ENCODE measurements at places on chromosomes 7 and 10.
A peak's percentile ranks its signal among the peaks of the same experiment; 100 is the strongest.

GRCh38 chr10:116743266-116744064 is 1.1 kb upstream of the HSPA12A start:
- no peaks in the 10 kb centered on the region for H3K4me1 ChIP-seq
- peak overlapping the region; percentile 85 for H3K27ac ChIP-seq
- H3K27me3 ChIP-seq: peaks cover 19% of the 10 kb centered on the region
- H3K36me3 ChIP-seq: no peaks in the 10 kb centered on the region
- DNase-seq: no peak
- H3K4me3 ChIP-seq: peak overlapping the region; percentile 70

DNA sequence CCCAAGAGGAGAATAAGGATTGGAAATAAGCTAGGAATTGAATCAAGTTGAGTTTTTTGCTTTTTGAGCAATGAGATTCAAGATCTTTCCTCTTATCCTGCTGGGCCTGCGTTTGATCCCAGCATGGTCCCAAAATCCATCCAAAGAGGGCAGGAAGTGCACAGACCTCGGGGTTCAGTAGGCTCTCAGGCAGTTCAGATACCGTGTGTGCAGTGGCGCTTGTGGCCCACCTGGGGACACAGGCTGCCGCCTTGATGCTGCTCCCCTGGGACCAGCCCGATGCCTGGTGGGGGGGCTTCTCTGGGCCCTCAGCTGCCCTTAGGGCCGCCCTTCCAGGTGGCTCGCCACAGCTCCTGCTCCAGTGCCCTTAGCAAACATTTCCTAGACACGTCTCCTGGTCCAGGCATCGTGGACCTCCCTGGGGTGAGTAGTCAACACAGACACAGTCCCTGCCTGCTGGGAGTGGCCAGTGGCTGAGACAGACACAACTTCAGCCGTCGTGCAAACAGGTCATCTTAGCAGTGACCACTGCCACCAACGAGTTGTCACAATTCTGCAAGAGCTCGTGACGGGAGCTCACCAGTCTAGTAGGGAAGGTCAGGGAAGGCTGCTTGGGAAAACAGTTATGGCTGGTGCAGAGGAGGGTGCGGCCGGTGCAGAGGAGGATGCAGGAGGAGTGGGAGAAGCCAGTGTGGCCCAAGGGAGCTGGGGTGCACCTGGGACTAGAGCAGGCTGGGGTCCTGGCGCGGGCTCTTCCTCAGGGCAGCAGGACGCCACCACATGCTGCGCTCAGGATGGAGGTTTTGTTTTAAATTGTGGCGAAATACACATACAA is 21.7 kb upstream of the JAKMIP3 start:
- no peak for DNase-seq
- no peaks in the 10 kb centered on the region for H3K4me1 ChIP-seq

- no peaks in the 10 kb centered on the region for H3K27me3 ChIP-seq
- H3K4me3 ChIP-seq: no peak overlapping the region
- no peak for DNase-seq
- no peak overlapping the region for H3K27ac ChIP-seq
- H3K4me1 ChIP-seq: no peaks in the 10 kb centered on the region
Measured at GRCh38 chr7:55494951-55495350, 77.4 kb downstream of the VOPP1 start.

DNA sequence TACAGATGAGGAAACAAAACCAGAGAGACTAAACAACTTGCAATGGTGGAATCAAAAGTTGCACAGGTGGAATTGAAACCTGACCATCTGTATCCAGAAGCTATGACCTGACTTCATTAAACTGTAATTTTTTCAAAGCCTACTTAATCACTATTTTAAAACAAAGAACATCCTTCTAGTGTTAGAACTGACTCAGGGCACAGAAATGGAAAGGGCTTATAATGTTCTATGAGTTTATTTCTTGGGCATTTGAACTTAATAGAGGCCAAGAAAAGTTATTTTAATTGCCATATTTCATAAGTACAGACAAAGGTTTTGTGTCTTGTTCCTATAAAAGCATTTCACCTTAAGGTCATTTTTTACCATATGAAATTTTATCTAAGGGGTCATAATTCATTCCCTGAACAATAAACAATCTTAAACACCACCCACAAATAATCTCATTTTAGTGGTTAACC is 8.8 kb downstream of the ITGB1 start:
- no peaks in the 10 kb centered on the region for H3K36me3 ChIP-seq
- H3K27ac ChIP-seq: no peak overlapping the region
- no peak for DNase-seq
- H3K4me3 ChIP-seq: no peak overlapping the region
- no peaks in the 10 kb centered on the region for H3K27me3 ChIP-seq
- peaks cover 34% of the 10 kb centered on the region for H3K4me1 ChIP-seq

GRCh38 chr7:87140271-87140748 is 11.9 kb upstream of the DMTF1 start:
- no peak for DNase-seq
- H3K36me3 ChIP-seq: no peaks in the 10 kb centered on the region
- no peak overlapping the region for H3K27ac ChIP-seq
- no peaks in the 10 kb centered on the region for H3K27me3 ChIP-seq

GRCh38 chr7:16889305-16889704 is 7.5 kb upstream of the AGR3 start:
- H3K4me1 ChIP-seq: no peaks in the 10 kb centered on the region
- no peak overlapping the region for H3K27ac ChIP-seq
- H3K36me3 ChIP-seq: no peaks in the 10 kb centered on the region
- H3K4me3 ChIP-seq: no peak overlapping the region
- H3K27me3 ChIP-seq: no peaks in the 10 kb centered on the region
- no peak for DNase-seq

DNA sequence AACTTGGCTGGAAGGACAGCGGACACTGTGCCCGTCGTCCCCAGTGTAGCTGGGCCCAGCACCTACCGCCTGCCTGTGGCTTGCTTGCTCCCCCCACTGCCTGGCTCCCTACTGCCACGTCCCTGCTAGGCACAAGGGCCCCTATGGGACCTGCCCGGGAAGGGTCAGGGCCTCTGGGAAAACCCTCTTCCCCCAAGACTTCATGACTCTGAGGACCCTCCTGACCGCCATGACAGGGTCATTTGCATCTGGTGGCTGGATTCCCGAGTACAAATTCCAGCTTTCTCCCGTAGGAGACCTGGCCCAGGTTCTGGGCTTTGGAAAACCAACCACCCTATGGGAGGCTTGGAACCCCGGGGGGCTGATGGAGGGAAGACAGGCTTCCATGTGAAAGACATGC is 1.4 kb upstream of the MMD2 start:
- DNase-seq: no peak
- H3K4me1 ChIP-seq: no peaks in the 10 kb centered on the region
- peaks cover 58% of the 10 kb centered on the region for H3K27me3 ChIP-seq
- H3K4me3 ChIP-seq: no peak overlapping the region
- no peaks in the 10 kb centered on the region for H3K36me3 ChIP-seq

- H3K27ac ChIP-seq: no peak overlapping the region
- H3K36me3 ChIP-seq: no peaks in the 10 kb centered on the region
- peaks cover 6% of the 10 kb centered on the region for H3K27me3 ChIP-seq
- H3K4me1 ChIP-seq: no peaks in the 10 kb centered on the region
- no peak for DNase-seq
Measured at GRCh38 chr10:116385994-116386809, 41.4 kb upstream of the PNLIPRP3 start.

DNA sequence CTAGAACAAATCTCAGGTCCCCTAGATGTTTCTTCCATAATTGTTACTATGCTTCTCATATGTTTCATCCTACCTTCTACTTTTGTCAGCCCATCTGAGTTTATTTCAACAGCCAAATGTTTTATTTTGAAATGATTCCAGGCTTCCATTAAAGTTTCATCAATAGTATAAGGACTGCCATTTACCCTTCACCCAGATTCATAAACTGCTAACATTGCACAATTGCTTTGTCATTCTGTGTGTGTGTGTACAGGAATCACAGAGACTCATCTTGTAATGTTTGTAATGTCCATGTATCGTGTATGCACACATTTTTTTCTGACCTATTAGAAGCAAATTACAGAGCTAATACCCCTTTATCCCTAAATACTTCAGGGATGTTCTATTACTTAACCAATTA is 25.5 kb downstream of the MMRN2 start:
- peaks cover 26% of the 10 kb centered on the region for H3K36me3 ChIP-seq
- H3K27me3 ChIP-seq: no peaks in the 10 kb centered on the region
- H3K27ac ChIP-seq: no peak overlapping the region
- DNase-seq: no peak
- no peak overlapping the region for H3K4me3 ChIP-seq

GRCh38 chr10:69662901-69663300 is 32.9 kb downstream of the FAM241B start:
- no peaks in the 10 kb centered on the region for H3K4me1 ChIP-seq
- no peak for DNase-seq
- H3K27ac ChIP-seq: no peak overlapping the region
- H3K27me3 ChIP-seq: peaks cover 12% of the 10 kb centered on the region
- H3K4me3 ChIP-seq: no peak overlapping the region

DNA sequence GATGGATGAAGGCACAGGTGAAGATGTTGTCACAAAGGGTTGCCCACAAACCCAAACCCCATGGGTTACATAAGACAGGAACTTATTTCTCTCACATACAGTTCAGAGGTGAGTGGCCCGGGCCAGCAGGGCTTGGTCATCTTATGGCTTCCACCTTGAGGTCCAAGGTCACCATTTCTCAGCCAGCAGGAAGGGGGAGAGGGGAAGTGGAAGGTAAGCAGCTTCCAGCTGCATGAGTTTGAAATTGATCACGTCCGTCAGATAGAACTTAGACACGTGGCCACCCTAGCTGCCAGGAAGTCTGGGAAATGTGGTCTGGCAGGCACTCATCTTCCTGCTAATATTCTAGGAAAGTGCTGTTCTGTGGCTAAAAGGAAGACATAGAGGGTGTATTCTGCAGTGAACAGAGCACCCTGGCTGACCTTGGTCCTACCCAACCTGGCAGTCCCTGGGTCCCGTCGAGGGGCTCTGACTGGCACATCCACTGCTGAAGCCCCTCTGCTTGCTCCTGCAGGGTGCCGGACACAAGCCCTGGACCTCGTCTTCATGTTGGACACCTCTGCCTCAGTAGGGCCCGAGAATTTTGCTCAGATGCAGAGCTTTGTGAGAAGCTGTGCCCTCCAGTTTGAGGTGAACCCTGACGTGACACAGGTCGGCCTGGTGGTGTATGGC is 49.5 kb downstream of the VWA2 start:
- H3K27me3 ChIP-seq: no peaks in the 10 kb centered on the region
- no peaks in the 10 kb centered on the region for H3K4me1 ChIP-seq
- H3K4me3 ChIP-seq: no peak overlapping the region
- H3K36me3 ChIP-seq: no peaks in the 10 kb centered on the region

- DNase-seq: no peak
- H3K27ac ChIP-seq: no peak overlapping the region
- no peaks in the 10 kb centered on the region for H3K36me3 ChIP-seq
- H3K4me3 ChIP-seq: no peak overlapping the region
- H3K27me3 ChIP-seq: no peaks in the 10 kb centered on the region
- H3K4me1 ChIP-seq: peaks cover 14% of the 10 kb centered on the region
Measured at GRCh38 chr7:42080841-42081586, 156.0 kb downstream of the GLI3 start.

DNA sequence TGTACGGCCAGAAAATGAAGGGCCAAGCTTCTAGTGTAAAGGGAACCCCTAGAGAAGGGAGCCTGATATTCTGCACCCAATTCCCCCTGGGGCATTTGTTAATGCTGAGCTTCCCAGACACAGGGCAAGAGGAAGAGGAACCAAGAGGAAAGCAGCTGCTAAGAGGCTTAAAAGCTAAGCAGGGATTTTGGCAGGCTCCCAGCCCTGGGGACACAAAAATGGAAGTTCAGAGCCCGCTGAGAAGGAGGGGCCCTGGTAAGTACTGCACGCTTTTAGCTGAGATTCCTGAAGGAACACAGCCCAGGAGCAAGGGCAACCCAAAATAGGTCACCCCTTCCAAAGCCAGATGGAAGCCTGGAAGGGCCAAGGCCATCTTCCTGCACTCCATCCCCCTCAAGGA is 387.3 kb upstream of the MGMT start:
- no peak for DNase-seq
- no peaks in the 10 kb centered on the region for H3K4me1 ChIP-seq
- H3K4me3 ChIP-seq: no peak overlapping the region

GRCh38 chr10:84007482-84007881 is 131.8 kb upstream of the GHITM start:
- DNase-seq: no peak
- no peaks in the 10 kb centered on the region for H3K27me3 ChIP-seq
- no peaks in the 10 kb centered on the region for H3K4me1 ChIP-seq
- no peak overlapping the region for H3K4me3 ChIP-seq
- H3K36me3 ChIP-seq: no peaks in the 10 kb centered on the region

- DNase-seq: no peak
- H3K27me3 ChIP-seq: no peaks in the 10 kb centered on the region
- H3K4me1 ChIP-seq: no peaks in the 10 kb centered on the region
- H3K36me3 ChIP-seq: no peaks in the 10 kb centered on the region
- H3K4me3 ChIP-seq: no peak overlapping the region
- no peak overlapping the region for H3K27ac ChIP-seq
Measured at GRCh38 chr7:26880852-26881251, 16.5 kb upstream of the SKAP2 start.

- no peak overlapping the region for H3K4me3 ChIP-seq
- peaks cover 3% of the 10 kb centered on the region for H3K27me3 ChIP-seq
- H3K27ac ChIP-seq: no peak overlapping the region
- H3K4me1 ChIP-seq: peaks cover 4% of the 10 kb centered on the region
- no peak for DNase-seq
Measured at GRCh38 chr10:28765641-28766040, 88.3 kb downstream of the BAMBI start.
